Peyer's patch (tissue), 4 donors: ENCODE measurements at places on chromosomes 16 and 17. TPM values are rescaled to one million over a fixed set of nuclear protein-coding genes. Genes with fewer than 3 reads are reported as not detected.

NCBP3 gene
- total RNA-seq: 41.6 TPM

TPSD1 gene
- total RNA-seq: 10.3 TPM

CSH2 gene
- not detected for total RNA-seq

KREMEN2 gene
- total RNA-seq: 1.6 TPM

TMC5 gene
- total RNA-seq: 191 TPM

PDP2 gene
- 27.9 TPM for total RNA-seq

FZD2 gene
- not detected for total RNA-seq

MEFV gene
- 1.9 TPM for total RNA-seq

SERPINF2 gene
- total RNA-seq: 4.6 TPM

FOXC2 gene
- total RNA-seq: not detected

SPHK1 gene
- total RNA-seq: 4.3 TPM

PLA2G10 gene
- 6.7 TPM for total RNA-seq

USP43 gene
- 7.4 TPM for total RNA-seq

CLEC3A gene
- not detected for total RNA-seq

RAMP2 gene
- total RNA-seq: 3.3 TPM

TEKT1 gene
- total RNA-seq: not detected

TNFRSF17 gene
- not detected for total RNA-seq

PRR14 gene
- 64.4 TPM for total RNA-seq

TOM1L1 gene
- 35.5 TPM for total RNA-seq

PTGES3L gene
- total RNA-seq: 5.5 TPM

GDPD1 gene
- 14.5 TPM for total RNA-seq

TBC1D28 gene
- total RNA-seq: not detected

UBE2O gene
- total RNA-seq: 20.5 TPM

ULK2 gene
- total RNA-seq: 5.8 TPM

PABPN1L gene
- not detected for total RNA-seq

DOC2B gene
- 7.8 TPM for total RNA-seq

SCNN1G gene
- total RNA-seq: 2.6 TPM

ARL17B gene
- total RNA-seq: 5.8 TPM
